ENCODE measurements at places on chromosomes 1 and 21.

DNA sequence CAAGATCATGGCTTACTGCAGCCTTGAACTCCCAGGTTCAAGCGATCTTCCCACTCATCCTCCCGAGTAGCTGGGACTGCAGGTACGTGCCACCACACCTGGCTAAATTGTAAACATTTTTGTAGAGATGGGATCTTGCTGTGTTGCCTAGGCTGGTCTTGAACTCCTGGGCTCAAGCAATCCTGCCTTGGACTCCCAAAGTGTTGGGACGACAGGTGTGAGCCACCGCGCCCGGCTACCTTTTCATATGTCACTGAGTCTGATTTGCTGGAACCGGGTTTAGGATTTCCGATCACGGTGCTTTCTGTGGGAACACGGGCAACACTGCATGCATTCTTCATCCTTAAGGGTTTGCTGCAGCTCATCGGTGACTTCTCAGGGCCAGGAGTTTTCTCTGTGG, 32.2 kb upstream of the PCBP3 start:
- no peak for DNase-seq

- DNase-seq, result no peak
These were observed 28.2 kb upstream of the TRAPPC10 start for GRCh38 chr21:43983860-43984420.

- no peak for DNase-seq
These were observed 18.4 kb downstream of the CCT3 start for GRCh38 chr1:156319664-156320063.

- no peak for DNase-seq
These were observed 4.8 kb upstream of the ZNF687 start for GRCh38 chr1:151277249-151277648.
